Left renal cortex interstitium (tissue), 4 donors: ENCODE measurements at places on chromosomes 13 and 19.

DNA sequence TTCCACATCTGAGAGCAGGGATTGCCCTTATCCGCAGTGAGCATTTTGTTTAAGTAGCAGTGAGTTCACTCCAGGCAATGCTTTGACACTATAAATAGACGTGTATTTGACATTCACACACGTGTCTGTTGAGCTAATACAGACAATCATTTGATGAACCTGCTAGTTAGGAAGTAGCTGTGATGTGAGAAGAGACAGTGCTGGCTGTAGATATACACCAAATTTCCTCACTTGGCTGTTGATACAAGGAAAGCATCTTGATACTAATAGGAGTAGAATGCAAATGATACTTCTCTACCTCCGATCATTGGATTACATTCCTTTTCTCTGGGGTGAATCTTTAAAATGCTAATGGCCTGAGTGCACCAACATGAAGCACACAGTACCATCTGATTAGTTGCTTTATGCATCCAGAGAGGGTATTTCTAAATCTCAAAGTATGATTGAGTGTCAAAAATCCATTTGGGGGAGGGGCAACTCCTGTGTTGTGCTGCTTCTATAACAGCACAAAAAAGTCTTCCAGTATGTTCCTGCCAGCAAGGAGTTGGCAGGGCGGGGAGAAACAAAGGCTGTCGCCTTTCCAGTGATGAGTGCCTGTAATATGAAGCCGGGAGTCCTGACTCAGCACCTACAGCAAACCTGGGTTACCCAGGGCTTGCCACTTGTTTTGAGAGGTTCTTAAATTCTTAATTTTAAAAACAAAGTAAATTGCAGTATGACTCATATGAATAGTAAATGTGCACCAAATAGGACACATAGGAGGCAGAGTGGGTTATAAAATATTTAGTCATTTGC lies 7.0 kb downstream of the CUL4A start:
- DNase-seq = no peak

GRCh38 chr19:33514885-33515551 lies 6.6 kb downstream of the PEPD start:
- no peak for DNase-seq

DNA sequence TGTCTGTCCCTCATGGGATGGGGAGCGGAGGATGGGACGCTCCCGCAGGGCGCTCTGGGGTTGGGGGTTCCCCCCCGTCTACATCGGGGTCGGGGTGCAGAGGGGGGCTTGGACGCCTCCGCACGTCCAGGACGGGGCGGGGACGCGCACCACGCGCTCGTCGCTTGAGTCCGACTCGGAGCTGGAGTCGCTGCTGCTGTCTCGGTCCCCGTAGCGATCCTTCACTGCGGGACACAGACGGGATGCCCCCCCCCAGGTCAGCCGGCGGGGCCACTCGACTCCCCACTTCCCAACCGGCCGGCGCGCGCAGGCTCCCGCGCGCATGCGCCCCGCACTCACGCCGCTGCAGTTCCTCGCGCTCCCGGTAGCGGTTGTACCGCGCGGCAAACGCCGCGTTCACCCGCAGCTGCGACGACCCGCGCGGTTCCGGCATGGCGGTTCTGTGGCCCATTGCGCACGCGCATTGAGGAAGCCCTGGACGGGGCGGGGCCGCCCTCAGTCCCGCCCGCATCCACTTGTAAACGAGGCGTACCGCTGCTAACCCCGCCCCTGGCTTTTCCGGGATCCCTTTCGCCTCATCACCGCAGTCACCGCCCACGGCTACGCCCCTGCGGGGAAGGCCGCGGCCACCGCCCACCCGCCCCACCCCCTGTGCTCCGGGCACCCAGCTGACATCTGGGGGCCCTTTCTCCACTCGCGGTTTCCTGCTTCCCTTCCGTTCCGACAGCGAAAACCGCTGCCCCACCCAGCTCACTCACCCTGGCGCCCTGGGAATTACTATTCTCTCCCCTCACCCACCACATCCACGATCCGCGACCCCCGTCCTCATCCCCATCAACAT lies at the start of gene KRI1:
KRI1 (minus strand) TSS at position 444 of the 841 bp plus-strand sequence; CDS start at position 433, 11 bp downstream.
- DNase-seq = peak; percentile 93

GRCh38 chr19:50024719-50025021 lies 502 bp downstream of the VRK3 start:
- DNase-seq = peak; percentile 8

DNA sequence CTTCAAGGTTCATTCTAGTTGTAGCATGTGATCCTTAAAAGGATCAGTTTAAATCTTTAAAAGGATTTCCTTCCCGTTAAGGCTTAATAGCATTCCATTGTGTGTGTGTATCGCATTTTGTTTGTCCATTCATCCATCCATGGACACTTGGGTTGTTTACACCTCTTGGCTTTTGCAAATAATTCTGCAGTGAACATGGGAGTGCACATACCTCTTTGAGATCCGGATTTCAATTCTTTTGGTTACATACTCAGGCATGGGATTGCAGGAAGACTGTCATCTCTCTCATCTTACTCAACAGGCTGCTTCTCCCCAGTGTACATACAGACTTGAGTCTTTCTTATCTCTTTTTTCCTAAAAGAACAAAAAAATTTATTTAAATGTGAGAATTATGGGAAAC lies 1.2 kb downstream of the RNF113B start:
- DNase-seq = no peak

- no peak for DNase-seq
These were observed 91.4 kb downstream of the ATP11A start for GRCh38 chr13:112781287-112781686.
